ENCODE measurements at places on chromosomes 7 and 10.
A peak's percentile ranks its signal among the peaks of the same experiment; 100 is the strongest.

- peak; percentile 27 for DNase-seq
These were observed 65.8 kb downstream of the CDK13 start for GRCh38 chr7:40015790-40016296.

- DNase-seq: peak; percentile 6
These were observed 36.3 kb downstream of the JAZF1 start for GRCh38 chr7:28144266-28144665.

GRCh38 chr7:26657686-26658388 is 206.6 kb downstream of the SKAP2 start:
- DNase-seq: peak; percentile 93

- peak; percentile 78 for DNase-seq
These were observed 60.8 kb downstream of the XRCC2 start for GRCh38 chr7:152615031-152615741.

DNA sequence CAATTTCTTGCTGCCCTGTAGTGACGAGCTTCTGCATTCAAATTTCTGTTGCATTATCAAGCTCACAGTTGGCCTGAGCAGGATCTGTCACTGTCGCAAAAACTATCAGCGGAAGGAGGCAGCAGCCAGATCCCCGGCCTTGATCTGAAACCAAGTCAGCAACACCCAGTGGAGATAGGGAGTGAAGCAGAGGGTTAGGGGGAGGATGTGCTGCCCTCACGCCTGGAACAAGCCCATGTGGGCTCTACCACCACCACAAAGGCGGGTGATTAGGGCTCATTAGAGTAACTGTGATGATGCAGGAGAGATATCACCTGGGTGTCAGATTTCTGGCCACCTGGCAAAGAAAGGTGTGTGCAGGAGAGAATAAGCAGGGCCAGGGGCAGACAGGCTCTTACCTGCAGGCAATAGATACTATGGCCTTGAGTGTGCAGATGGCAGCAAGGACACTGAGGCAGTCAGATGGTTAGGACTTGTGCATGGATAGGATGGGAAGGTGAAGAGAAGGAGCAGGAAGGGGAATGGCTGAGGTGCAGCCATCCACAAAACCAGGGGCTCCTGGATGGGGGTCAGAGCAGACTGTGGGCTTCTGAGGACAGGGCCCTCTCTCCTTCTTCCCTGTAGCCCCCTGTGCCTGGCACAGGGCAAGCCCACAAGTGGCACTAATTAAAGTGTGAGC is 417.3 kb downstream of the RPS24 start:
- DNase-seq: no peak

GRCh38 chr7:109893231-109893630 is 1197.7 kb upstream of the LRRN3 start:
- DNase-seq: no peak

DNA sequence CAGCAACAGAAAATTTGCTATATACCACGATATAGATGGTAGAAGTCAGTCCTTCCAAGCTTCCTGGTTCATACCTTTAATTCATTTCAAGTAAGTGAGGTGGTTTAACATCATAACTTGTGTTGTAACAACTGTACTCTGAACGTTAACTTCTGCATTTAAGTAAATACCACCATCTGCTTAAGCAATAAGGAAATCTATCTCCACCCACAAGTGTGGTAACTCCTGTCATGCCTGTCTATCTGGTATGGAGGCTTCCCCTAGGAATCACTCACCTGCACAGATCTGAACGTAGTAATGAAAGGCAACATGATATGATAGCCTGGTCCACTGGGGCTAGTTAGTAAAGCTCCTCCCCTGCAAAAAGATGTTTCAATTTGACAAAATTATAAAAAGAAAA is 2.3 kb downstream of the ERLIN1 start:
- DNase-seq: no peak

DNA sequence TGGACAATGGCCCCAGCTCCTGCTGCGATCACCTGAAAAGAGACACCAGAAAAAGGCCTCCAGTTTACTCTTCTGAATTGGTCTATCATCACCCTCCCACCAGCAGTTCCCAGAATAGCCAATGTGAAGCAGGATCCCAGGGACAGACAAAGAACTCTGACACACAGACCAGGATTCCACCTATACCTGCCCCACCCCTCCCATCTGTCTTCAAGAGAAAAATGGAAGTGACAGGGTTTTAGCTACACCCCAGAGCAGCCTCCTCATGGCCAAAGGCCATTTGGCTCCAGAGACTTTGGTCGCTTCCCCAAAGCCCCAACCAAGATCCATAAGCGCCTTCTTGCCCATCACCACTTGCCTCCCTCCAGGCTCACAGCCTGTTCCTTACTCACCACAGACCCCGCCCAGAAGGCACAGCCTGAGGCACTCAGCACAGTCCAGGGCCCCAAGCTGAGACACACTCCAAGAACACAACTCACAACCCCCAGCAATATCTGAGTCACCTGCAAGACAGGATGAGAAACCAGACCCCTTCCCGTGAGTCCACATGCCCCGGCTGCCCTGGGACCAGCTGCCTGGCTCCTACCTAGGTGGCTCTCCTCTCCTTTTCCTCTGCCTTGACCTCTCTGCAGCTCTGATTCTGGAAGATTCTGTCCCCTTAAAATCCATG is 6.5 kb downstream of the TMEM176B start:
- DNase-seq: no peak

DNA sequence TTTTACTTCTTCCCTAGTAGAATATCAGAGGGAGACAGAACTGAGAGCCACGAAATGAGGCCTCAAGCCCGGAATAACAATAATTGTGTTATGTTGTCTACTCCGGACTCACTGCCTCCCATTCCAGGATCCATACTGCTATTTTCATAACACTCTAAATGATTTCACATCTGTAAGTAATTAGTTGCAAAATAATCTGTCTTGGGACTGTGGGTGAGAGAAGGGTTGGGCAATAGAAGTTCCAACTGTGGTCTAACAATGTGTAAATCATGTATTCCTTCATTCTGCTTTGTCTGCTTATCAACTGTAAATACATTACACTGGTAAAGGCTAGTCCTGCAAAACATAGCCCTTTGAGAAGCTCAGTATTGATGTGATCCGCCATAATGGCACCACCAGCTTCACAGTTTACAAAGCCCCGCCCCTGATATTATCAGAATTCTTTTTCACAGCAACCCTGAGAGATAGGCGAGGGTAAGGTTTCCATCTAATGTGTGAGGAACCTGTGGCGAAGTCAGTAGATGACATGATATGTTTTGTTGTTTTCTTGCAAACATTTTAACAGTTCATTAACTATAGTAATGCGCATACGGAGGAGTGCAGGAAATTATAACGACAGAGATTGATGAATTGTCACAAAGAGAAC is 265.7 kb upstream of the BMPER start:
- DNase-seq: no peak

GRCh38 chr10:113402602-113403001 is 150.3 kb upstream of the HABP2 start:
- no peak for DNase-seq

GRCh38 chr7:50973814-50974213 is 191.1 kb upstream of the GRB10 start:
- DNase-seq: no peak

DNA sequence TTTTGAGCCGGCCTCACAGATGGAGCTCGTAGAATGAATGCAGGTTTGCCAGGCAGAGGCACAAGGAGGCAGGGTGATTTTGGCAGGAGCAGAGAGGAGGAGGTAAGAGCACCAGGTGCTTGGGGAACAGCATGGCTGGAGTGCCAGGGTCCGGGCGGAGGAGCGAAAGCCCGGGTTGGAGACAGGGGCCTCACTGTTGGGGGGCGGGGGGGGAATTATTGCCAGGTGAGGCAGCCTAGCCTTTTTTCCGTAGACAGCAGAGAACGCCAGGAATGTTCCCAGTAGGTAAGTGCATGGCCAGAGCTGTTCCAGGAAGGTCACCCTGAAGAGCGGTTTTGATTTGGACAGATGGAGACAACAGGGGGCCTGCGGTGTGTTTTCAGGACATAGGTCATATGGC is 9.5 kb downstream of the SRRM3 start:
- no peak for DNase-seq

DNA sequence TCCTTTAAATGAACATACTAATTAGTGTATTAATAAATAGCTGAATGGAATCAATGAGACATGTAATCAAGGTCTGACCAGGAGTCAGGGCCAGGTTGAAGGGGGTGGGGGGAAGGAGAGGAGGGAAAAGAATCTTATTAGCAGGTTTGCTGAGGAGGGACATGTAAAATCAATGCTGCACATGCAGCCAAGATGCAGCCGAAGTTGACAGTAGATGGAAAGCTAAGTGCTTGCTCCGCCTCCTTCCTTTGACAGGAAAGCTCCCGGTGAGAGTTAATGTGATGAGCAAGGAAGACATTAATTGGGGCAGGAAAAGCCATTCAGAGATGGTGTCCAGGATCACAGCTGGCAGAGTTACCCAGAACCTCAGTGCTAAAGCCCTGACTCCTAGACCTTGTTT is 24.4 kb downstream of the PLXNA4 start:
- no peak for DNase-seq

DNA sequence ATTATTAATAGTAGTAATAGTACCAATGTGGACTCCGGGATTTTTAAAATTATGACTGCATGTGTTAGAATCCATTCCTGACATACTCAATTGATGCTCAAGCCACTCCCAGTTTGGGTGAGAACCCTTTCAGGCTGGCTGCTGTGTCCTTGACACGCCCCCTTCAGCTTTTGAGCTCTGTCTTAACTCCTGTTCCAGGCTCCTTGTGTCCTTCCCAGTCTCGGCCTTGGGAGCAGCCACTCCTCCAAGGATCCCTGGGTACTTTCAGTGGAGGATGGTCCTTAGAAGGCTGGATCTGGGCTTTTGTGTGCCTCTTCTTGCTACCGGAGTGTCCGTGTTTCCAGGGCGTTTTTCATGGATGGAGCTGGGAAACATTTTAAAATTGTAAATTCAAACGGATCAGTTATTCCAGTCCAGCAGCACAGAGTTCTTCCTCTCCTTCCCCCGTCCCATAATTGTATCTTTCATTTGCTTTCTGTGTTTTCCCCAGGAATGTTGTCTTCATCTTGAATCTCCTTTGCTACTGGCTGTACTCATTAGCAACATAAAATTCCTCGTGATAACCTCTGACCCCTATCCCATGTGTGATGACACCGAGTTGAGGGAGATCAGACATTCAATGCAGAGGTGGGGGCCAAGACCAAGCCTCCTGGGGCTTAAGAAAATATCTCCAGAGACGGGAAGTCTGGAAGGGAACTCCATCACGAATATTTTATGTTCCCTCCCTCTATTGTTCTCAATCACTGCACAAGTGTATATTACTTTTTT is 40.0 kb upstream of the PFKFB3 start:
- no peak for DNase-seq

DNA sequence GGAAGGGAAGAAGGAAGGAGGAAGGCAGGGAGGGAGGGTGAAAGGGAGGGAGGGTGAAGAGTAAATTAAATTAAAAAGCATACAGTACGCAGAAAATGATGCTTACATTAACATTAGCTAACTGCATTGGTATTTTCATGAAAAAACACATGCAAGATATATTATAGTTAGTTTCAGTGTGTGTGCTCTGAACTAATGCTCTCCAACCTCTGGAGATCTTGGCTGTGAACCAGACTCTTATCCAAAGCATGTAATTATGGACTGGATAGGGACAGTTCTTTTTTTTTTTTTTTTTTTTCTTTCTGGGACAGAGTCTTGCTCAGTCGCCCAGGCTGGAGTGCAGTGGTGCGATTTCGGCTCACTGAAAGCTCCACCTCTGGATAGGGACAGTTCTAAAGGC is 357.0 kb downstream of the FRMD4A start:
- peak; percentile 56 for DNase-seq

DNA sequence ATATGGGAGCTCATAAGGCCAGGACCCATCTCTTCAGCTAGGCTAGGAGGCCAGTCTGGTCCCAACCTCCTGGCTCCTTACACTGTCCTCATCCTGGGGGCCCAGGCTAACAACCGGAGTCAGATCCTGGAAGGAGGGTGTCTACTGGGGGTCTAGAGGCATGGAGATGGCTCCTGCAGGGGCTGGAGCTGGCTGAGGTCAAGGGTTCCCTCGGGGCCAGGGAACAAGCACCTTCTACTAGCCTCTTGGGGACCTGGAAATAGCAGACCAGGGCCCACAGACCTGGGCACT is 37.2 kb downstream of the CLRN3 start:
- no peak for DNase-seq

GRCh38 chr7:136528329-136528728 is 340.1 kb upstream of the CHRM2 start:
- no peak for DNase-seq

GRCh38 chr7:106279425-106280197 is 5.2 kb downstream of the NAMPT start:
- no peak for DNase-seq

DNA sequence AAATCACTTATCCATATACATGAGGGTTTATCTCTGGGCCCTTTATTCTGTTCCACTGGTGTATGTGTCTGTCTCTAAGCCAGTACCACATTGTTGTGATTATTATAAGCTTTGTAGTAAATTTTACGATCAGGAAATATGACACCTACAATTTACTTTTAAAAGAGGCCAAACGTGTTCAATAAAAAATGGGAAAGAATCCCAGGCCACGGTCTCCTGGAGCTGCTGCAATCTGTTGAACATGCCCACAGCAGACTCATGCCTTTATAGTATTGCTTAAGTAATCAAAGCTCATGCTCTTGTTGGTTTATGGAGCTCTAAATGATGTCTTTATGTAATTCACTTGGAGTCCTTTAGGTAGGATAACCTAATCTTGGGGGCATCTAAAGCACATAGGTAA is 273.0 kb downstream of the ZMYND11 start:
- DNase-seq: no peak

- no peak for DNase-seq
These were observed 1.1 kb downstream of the TMEM273 start for GRCh38 chr10:49187044-49187484.

- DNase-seq: no peak
These were observed 12.7 kb downstream of the IKZF1 start for GRCh38 chr7:50317221-50317678.

DNA sequence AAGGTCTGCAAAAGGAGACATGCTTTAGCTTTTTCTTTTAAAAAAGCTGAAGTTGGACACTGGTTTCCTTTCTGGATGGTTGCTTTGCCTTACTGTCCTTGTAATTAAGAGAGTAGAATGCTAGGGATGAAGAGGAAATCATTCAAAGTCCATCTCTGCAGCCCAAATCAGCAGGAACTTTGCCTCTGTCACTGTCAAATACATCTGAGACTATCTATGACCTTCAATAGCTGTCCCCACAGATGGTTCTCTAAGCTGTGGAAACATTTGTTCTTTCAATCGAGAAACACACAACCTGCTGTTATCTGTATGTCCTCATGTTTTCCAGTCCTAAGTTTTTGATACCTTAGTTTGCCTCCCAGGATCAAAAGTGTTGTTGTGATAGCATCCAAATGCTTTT is 117.5 kb downstream of the SORBS1 start:
- DNase-seq: no peak

DNA sequence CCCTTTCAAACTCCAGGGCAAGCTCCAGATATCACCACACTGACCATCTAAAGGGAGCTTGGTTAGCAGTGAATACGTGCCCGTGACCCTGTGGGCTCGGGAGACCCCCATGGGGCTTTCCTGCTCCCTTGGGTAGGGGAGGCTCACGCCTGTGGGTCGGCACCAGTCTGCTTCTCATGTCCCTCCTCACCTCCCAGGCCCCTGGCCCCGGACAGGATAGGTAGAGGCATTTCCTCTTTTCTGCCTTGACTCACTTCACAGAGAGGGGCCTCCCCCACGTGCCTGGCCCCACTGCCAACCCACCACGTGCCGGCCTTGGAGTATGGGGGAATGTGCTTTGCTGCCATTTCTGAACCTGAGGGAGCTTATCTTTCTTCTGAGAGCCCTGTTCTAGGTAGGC is 131.3 kb upstream of the FAM20C start:
- no peak for DNase-seq

- DNase-seq: no peak
These were observed 3.4 kb upstream of the CEP41 start for GRCh38 chr7:130444234-130444633.

GRCh38 chr7:4022265-4022664 is 659.8 kb upstream of the FOXK1 start:
- no peak for DNase-seq

All from NCI-H2227 treated with DMSO at 0.1 percent for 48 hours (cell line).